ENCODE measurements at places on chromosomes 4 and X.

GRCh38 chr4:130026185-130026584, 930.2 kb downstream of the C4orf33 start:
- no peak for DNase-seq

DNA sequence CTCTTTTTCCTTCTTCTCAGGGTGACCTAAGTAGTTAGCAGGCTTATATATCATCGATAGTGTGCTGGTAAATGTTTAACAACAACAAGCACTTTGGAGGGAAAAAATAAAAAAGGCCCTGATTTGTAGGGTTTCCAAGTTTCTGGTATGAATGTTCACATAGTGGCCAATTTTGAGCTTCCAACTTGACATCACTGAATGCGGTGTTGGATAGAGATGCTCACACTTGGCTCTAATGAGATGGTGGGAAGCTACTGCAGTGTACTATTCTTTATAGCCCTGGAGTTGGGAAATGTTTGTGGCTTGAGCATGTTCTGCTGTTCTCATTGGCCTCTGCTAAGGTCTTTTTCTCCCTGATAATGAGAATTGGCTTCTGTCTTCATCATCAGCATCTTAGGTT, 875.3 kb downstream of the PCDH7 start:
- DNase-seq, result no peak

DNA sequence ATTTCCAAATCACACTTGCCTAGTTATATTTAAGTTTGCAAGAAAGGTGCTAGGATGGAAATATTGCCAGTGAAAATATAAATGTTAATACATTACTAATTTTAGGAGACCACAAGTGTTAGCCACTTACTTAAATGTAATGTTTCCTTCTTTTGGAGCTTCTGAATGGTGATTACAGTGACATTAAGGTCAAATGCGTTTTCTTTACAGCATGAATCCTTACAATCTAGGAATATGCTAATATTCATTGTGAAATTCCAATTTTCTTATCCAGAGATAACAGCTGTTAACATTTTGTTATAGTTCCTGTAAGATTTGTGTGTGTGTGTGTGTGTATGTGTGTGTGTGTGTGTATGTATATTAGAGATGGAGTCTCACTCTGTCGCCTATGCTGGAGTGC, 70.2 kb upstream of the NUDT6 start:
- DNase-seq, result no peak

DNA sequence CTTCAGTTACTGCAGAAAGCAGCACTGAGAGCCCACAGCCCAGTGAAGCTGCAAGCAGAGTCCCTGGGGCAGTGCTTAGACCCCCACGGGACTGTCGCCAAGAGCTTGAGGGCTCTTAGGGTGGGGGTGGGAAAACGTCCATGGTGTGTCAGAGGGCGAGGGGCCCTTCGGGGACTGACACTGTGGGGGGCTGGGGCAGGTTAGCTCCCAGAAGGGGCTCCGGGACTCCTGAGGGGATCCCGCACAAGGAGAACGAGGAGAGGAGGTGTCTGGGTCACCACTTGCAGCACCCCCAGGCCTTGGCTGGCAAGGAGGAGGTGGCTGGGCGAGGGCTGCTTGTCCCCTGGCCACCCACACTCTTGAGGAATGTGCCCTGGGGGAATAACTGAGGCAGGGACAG, 20.8 kb downstream of the NAT8L start:
- peak; percentile 36 for DNase-seq

GRCh38 chr4:105943234-105943633, 48.0 kb downstream of the NPNT start:
- DNase-seq, result no peak

- no peak for DNase-seq
These were observed 617 bp upstream of the MRFAP1L1 start for GRCh38 chr4:6710282-6710681.

GRCh38 chr4:4270529-4270928, 19.4 kb downstream of the LYAR start:
- DNase-seq, result no peak

GRCh38 chr4:62133977-62134376, 933.9 kb downstream of the ADGRL3 start:
- no peak for DNase-seq

- no peak for DNase-seq
These were observed 4.5 kb upstream of the ZNF330 start for GRCh38 chr4:141216002-141216761.

DNA sequence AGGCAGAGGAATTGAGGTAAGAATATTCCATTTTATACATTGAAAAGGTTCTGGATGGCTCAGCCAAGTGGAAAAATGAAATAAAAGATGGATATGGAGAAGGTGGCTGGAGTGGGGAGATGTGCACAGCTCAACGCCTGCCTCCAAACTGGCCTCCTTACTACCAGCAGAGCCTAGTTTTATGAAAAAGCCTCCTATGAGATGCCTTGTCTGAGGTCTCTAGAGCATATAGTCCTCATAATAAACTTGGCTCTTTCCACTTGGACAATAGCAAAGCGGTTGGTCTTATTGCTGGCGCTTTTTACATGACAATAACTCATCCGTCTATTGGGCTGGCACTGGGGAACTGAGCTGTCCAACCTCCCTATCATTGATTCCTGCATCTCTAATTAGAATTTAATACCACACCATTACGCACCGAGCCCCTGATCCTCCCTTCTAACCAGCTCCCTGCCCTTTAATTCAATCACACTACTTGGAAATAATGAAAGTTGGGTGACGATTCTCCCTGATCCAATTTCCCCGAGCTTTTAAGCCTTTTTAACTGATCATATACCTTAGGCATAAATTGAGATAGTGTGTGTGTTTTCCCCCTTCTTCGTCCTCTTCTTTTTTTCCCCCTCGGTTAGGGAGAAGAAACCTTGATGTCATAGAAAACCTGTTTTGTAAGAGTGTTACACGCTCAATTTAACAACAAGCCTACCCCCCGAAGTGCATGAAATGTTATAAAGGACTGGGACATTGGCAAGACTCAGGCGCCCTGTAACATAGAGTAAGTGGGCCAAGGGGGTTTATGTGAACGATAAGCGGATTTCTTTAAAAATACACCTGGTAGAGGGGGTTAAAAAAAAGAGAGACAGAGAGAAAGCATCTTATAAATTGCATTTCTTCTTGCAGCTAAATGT, at the start of gene PHOX2B:
TSS of gene PHOX2B (minus strand) at position 155 of the 905 bp plus-strand sequence. CDS start at position 40, 115 bp downstream.
- no peak for DNase-seq

GRCh38 chr4:165723051-165723795, 149.8 kb upstream of the TLL1 start:
- DNase-seq, result no peak

- DNase-seq, result no peak
These were observed 112.4 kb downstream of the BMPR1B start for GRCh38 chr4:94870146-94870545.

- no peak for DNase-seq
These were observed 93.0 kb downstream of the HDAC8 start for GRCh38 chrX:72479324-72480274.

Data from activated effector memory CD4-positive, alpha-beta T cell treated with anti-CD3 and anti-CD28 coated beads, Interleukin-2, amount 50 U/mL, for 16 hours (primary cell).